ENCODE measurements at places on chromosomes 4 and X. TPM values are rescaled to one million over a fixed set of nuclear protein-coding genes. Genes with fewer than 3 reads are reported as not detected.

GRCh38 chrX:37862851-37863250, 15.5 kb upstream of the DYNLT3 start:
- DNase-seq = no peak

DNA sequence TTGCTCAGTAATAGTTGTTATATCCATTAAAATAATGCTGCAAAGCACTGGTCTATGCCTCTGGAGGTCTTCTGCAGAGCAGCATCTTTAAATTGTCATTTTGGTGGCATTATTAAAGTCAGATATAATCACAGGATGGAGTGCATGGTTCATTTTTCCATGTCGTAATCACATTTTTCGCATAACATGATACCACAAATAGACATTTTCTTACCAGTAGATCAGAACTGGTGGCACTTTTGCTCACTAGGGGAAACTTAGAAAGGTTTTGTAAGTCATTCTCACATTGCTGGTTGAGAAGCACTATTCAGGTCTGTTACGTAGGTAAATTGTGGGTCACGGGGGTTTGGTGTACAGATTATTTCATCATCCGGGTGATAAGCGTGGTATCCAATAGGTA, 484.5 kb upstream of the PRKX start:
- no peak for DNase-seq

GRCh38 chrX:19611636-19612376, 96.5 kb upstream of the MAP3K15 start:
- DNase-seq = no peak

DNA sequence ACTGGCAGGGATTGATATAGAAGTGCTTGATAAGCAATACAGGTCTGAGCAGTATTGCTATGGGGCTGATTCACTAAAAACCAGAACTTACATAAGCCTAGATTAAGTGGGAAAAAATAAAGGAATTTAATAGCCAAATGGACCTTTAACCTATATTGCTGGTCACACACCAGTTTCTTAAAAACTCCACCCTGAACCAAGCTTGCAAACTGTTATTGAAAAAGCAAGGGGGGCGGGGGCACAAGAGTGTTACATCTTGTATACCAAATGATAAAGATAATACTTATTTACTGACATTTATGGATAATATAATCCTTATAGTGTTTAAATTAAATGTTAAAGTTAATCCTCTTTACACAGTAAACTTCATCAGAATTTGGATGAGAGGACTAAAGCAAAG, 40.3 kb upstream of the PITX2 start:
- DNase-seq = no peak

DNA sequence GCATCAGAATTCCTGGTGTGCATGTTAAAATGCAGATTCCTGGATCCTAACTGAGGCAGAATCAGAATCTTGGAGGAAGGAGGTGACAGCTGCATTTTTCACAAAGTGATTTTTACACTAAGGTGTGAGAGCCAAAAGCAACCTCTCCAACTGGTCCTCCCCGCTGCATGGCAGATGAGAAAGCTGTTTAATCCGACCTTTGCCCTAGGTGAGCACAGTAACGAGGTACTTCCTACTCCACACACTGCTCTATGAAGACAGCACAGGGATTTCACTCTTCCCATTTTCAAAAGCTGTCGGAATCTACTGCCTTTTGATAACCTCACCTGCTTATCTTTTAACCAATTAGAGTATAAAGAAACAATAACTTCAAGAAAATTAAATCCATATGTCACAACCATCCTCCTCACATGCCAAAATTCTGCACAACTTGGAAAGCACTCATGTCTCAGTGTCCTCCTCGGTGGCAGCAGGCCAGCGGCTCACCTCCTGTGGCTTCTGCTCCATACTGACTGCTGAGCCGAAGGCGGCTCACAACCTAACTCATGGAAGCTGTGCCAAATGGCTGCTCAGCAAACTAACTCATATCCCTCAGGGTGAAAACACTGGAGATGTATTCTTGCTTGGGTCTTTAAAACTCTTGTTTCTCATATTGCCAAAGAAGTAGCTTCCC, 3.6 kb downstream of the CASP6 start:
- DNase-seq = no peak

DNA sequence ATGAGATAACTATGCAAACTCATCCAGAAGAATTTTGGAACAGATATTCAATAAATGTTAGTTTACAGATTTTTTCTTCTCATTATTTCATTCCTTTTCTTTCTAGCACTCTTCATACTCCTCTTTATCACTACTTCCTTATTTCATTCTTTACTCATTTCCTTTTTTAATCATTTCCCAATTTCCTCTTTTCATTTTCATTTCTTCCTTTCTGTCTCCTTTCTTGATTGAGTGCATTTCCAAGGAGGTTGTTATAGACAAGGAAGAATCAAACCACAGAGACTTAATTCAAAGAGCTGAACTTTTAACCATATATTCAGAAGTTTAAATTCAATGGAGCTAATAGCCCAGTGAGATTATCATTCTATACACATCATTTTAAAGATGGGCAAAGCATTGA, 600.7 kb downstream of the ARAP2 start:
- DNase-seq = no peak

DNA sequence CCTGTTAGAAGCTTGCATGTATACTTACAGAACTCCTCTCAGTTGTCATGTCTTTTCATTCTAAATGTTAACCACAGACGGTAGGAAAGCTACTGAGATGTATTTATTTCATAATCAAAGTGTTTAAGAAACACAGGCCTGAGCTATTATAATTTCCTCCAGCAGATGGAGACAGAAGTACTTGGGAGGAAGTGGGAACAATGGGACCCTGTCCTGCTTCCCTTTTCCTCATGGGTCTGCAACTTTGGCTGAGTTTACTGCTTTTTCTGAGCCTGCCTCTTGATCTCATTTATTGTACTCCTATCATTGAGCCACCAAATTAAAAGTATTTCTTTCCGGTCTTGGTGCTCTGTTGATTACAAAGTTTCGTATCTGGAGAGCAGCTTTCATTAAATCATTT, 67.7 kb upstream of the SPANXN2 start:
- DNase-seq = no peak

DNA sequence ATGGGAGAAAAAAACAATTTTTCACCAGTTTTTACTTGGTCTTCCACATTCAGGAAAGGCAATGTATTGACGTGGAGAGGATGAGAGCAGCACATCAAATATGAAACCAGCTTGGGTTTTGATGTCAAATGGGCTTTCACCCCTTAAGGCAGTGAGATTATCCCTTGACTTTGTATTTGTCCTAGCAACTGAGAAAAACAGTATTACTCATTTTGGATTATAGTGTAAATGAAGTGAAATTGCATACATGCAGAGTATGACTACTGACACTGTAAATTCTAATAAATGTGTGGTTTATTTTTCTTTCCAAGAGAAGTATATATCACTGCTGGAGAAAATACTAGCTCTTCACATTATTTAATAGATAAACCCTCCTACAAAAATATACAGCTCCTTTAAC, 863.6 kb upstream of the IGFBP7 start:
- no peak for DNase-seq

DNA sequence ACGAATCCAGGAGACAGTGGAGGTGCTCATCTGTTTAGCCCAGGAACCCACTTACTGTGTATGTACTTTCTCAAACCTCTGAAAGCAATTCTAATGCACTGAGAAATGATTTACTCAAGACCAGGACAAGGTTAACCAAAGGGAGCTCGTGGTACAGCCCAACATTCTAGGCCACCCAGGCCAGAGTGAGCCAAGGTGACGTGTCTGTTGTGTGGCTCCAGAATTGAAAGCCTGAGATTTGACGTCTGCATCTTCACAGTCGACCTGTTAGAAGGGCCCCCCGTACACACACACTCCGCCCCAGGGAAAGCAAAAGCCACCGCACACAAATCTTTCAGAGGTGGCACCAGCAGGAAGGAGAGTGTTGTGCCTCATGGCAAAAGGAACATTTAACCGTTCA, 2.3 kb downstream of the MAP3K15 start:
- DNase-seq = no peak

- DNase-seq = no peak
These were observed 30.3 kb upstream of the CLDN24 start for GRCh38 chr4:183352546-183352945.

DNA sequence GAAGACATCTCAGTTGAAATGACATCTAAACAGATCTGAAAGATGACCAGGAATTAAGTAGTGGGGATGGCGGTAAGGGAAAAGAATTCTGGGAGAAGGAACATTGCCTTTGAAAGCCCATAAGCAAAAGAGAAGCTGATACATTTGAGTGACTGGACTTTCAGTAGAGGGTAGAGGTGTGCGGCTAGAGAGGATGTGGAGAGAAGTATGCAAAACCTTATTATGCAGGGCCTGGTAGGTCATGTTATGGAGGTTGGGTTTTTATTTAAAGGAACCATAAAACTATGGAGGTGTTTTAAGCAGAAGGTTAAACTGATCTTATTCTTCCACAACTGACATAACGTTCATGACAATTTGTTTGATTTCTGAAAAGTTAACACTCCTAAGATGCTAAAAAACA, 36.3 kb downstream of the RPS6KA3 start:
- DNase-seq = no peak

DNA sequence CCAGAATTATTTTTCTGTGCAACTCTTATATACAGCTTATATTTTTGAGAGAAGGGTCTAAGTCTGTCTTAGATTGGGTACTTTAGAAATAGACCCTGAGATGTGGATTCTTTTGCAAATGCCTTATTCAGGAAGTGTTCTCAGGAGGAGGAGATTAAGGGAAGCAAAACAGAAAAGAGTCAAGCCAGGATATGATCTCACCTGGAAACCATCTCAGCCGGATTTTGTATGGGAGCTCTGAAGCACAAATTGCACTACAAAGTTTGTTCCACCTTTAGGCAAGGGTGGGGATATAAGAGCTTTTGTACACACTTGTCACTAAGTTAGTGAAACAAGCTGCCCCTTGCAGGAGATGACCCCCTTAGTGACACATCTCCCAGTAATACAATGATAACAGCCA, 121.2 kb upstream of the GRPR start:
- DNase-seq = peak; percentile 14

DNA sequence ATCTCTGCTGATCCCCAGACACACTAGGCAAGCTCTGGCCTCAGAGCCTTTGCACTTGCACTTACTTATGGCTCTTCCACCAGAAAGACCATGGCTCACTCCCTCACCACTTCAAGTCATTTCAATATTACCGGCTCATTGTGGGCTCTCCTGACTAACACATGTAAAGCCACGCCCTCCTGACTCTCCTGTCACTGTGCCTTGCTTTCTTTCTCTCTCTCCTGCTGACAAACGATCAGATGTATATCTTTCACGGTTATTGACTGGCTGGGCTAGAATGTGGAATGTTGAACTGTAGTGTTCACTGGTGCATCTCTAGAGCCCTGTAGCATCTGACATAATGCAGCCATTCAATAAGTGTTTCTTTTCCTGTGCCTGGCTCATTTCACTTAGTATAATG, 425.1 kb downstream of the RAB28 start:
- no peak for DNase-seq

The KDR gene
- 177 TPM for total RNA-seq

The PRSS12 gene
- total RNA-seq = 7.2 TPM

The AKAP4 gene
- total RNA-seq = not detected

The ARX gene
- total RNA-seq = not detected

The TRIML2 gene
- not detected for total RNA-seq

The NIPAL1 gene
- 0.20 TPM for total RNA-seq

The DHRSX gene
- 14.4 TPM for total RNA-seq

All from lung microvascular endothelial cell (primary cell).